ENCODE measurements at places on chromosomes 4 and X.

DNA sequence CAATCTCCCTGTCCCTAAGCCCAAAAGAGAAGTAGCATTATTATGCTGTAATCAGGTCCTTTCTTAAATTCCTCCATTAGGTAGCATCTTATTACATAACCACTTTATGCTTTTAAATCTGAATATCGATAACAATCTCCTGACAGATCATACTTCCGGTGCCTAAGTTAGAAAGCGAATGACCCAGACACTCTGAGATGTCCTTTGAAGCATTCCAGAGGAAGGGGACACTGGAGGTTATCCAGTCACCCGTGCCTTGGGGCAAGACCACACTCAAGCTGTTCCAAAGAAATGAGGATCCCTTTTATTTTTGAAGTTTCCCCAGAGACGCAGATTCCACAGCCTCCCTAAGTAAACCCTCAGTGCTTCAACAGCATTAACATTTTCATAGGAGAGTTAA is 125.7 kb downstream of the PALLD start:
- no peak for DNase-seq

- DNase-seq: no peak
Observed at GRCh38 chrX:152992115-152992514, 1.8 kb downstream of the PNMA5 start.

- DNase-seq: no peak
Observed at GRCh38 chr4:118398226-118399090, 45.7 kb upstream of the PRSS12 start.

GRCh38 chr4:119300101-119300978 is 21.6 kb downstream of the FABP2 start:
- DNase-seq: peak; percentile 86

GRCh38 chr4:67765401-67765800 is 11.2 kb upstream of the GNRHR start:
- no peak for DNase-seq

DNA sequence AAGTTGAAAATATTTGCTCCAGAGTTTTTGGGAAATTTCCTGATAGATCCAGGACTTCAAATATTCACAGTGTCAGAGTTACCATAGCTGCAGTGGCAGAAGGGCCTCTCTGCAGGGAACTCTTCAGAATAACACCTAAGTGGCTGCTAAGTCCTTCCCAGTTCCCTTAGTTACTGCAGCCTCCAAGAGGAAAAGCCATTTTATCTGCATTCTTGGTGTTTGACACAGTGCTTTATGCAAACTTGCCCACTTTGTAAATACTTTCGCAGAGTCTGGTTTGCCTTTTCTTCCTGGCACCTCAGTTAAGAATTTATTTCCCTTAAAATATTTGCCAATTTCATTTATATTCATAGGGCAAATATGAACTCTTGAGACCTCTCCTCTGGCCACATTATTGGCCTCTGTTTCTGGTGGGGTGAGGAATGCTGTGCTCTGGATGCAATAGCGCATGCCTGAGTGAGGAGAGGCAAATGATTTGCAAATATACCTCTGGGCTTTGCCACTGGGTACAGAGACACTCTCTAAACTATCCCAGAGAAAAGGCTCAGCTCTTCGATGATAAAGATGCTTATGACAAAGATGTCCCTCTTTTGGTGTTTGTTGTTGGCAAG is 566.3 kb upstream of the NR3C2 start:
- no peak for DNase-seq

DNA sequence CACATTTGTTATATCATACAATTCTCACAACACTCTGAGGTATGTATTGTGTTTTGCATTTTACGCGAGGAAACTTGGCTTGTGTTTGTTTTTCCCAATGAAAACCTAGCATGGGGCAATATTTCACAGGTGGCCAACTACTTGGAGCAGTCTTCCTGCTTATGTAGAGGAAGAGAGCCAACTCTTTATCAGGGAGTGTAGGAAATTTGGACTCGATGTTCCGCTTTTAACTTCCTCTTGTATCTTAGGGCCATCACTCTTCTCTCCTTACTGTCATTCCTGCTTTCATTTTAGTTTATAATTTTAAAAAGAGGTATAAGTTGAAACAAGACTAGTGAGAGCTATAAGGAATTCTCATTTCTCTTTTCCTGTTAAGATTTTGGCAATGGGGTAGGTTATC is 107.7 kb upstream of the RPS6KA3 start:
- DNase-seq: no peak

DNA sequence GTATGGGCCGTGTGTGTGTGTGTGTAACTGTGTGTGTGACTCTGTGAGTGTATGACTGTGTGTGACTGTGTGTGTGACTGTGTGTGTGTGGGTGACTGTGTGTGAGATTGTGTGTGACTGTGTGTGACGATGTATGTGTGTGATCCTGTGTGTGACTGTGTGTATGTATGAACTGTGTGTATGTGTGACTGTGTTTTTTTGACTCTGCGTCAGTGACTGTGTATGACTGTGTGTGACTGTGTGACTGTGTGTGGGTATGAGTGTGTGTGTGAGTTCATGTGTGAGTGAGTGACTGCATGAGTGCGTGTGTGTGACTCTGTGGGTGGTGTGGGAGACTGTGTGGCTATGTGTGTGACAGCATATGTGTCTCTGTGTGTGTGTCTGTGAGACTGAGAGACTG is 81.8 kb downstream of the ZNF718 start:
- no peak for DNase-seq

DNA sequence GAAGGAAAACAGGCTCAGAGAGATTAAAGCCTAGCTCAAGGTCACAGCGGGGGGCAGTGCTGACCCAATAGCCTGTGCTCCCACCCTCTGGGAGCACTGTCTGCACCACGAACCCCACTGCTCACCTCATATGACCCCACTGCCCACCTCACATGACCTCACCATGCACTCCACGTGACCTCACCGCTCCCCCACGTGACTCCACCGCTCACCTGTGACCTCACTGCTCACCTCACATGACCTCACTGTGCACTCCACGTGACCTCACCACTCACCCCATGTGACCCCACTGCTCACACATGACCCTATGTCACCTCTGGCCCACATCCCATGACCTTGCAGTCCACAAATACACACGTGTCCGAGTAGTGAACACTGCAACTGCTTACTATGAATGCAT is 55.4 kb downstream of the ACOX3 start:
- DNase-seq: no peak

DNA sequence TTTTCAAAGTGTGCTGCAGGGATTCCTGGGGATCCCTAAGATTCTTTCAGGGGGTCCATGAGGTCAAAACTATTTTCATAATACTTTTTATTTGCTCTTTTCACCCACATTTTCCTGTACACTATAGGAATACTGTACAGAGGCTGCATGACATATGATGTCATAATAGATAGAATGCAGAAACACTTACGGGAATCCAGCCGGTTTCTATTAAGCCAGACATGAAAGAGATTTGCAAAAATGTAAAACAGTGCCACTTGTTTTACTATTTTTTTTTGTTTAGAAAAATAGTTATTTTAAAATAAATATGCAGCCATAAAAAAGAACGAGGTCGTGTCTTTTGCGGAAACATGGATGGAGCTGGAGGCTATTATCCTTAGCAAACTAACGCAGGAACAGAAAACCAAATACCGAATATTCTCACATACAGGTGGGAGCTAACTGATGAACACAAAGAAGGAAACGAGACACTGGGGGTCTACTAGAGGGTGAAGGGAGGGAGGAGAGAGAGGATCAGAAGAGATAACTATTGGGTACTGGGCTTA is 5.0 kb downstream of the ZFX start:
- no peak for DNase-seq

- no peak for DNase-seq
Observed at GRCh38 chrX:40496728-40497127, 84.0 kb upstream of the ATP6AP2 start.

GRCh38 chrX:74421740-74422352 is 553 bp downstream of the SLC16A2 start:
- DNase-seq: no peak

DNA sequence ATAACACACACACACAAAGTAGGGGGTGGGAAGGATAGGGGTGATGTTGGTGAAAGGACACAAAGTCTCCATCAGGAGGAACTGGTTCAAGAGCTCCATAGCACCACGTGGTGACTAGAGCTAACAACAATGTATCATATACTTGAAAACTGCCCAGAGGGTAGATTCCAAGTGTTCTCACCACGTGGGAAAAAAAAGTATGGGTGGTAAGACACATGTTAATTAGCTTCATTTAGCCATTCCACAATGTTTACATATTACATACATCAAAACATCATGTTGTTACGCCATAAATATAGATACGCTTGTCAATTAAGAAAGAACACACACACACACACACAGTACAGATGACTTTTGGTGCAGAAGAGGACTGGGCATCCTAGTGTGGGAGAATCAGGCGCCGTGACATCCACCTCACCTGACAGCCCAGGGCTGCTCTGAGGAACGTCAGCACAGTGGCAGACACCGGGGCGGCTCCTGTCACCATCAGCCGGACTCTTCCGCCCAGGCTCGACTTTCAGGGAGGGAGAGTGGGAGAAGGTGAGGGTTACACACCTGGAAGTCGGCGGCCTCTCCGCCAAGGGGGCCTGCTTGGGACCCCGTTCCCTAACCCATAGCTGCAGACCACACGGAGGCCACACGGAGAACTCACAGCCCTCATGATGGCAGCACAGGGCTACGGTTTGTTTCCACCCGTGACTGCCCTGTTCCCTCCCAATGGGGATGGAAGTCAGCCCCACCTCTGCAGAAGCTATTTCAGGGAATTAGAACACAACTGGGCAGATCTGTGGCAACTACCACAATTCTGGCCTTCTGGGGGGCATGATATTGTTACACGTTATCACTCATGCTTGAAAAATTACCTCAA is 31.8 kb upstream of the CENPU start:
- no peak for DNase-seq

- no peak for DNase-seq
Observed at GRCh38 chrX:15790769-15791290, 546 bp downstream of the ZRSR2 start.

DNA sequence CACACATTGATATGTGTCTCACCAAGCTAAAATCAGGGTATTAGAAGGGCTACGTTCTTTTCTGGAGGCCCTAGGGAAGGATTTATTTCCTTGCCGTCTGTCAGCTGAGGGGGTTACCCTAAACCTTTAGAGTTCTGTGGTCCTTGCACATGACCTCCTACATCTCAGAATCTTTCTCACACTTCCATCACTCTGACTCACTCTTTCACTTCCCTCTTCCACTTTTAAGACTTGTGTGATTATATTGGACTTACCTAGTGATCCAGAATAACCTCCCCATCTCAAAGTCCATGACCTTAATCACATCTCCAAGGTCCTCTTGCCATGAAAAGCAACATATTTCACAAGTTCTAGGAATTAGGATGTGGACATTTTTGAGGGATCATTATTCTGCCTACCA is 53.6 kb upstream of the FUNDC1 start:
- DNase-seq: no peak

DNA sequence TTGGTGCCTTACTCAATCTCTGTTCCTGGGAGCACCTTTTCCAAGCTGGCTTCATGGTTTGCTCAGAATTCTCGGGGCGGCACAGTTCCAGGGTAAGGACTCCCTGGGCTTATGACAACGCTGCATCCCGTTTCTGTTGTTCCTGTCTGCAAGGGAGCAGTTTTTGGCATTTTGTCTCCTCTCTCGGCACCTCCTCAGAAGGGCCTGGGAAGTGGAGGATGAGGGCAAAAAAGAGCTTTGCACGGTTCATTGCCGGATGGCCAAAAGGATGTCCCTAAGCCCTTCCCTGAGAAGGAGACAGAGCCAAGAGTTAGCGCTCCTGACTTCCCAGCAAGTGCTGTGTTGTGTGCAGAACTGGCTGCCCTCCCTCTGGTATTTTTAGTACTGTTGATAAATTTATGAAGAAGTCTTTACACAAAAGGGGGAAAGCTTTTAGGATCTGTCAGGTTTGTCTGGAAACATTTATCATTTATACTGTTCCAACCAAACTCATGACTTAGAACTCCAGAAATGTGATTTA is 13.4 kb downstream of the SRD5A3 start:
- no peak for DNase-seq

- DNase-seq: no peak
Observed at GRCh38 chr4:174080361-174080760, 203.1 kb downstream of the FBXO8 start.

DNA sequence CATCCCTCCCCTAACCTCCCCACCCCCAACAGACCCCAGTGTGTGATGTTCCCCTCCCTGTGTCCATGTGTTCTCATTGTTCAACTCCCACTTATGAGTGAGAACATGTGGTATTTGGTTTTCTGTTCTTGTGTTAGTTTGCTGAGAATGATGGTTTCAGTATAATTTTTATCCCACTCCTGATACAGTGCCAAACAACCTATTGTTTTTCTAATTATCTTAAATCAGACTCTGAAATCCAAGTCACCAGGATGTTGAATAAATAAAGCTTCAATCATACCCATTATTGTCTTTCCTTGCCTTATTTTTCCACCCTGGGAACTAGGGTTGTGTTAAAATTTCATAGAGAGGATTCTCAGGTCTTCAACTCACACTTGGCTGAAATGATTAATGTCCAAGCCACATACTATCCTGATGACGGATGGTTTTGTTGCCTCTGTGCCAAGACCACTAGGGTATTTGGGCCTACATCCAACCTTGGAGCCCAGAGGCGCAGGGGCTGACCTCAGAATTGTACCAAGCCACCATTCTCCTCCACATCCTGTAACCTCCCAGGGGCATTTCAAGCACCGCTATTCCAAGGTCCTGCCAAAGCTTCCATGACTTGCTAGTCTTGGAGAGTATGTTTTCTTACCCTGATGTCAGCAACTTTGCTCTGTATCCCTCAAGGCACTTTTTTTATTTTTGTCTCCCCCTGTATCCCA is 332.4 kb downstream of the ARHGAP24 start:
- DNase-seq: no peak

GRCh38 chrX:39773923-39774773 is 323.6 kb downstream of the BCOR start:
- DNase-seq: no peak

DNA sequence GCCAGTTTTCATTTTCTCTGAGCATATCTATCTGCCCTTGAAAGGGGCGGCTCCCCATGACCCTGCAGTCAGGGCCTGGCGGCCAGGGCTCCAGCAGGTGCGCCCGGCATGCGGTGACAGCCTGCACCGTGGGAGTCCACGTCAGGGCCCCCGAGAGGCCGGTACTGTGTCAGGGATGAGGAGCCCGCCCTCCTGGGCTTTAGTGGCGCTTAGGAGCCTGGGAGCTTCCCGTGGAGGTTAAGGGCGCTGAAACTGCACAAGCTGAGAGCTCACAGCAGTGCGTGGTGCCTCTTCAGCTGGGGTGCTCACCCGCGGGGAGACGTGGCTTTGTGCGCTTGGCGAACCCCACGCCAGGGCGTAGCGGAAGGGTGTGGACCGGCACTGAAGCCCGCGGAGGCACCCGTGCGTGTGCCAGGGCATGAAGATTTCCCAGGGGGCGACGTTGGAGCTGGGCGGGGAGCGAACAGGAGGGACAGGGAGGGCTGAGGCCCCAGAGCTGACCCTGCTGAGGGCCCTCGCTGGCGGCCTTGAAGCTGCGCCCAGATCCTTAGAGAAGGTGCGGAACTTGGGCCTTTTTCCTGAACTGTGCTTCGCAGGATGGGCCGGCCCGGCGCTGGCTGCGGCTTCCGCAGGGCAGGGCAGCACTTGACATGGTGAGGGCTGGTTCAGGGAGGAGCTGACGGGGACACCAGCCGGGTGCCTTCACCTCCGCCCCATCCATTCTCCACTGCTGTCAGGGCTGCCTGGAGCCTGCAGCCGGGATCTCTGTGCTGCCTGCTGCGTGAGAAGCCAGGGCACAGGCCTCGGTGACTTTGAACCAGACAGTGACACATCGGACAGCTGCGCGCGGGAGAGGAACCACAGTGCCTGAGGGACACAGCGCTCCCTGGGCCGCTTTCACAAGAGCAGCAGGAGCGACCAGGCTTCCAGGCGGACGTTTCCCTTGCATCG is 32.9 kb downstream of the HTT-AS start:
- DNase-seq: no peak

GRCh38 chrX:1248331-1249061 is 20.1 kb upstream of the CSF2RA start:
- no peak for DNase-seq

All from T-helper 1 cell (primary cell).